ENCODE measurements at places on chromosomes 1 and 21.

DNA sequence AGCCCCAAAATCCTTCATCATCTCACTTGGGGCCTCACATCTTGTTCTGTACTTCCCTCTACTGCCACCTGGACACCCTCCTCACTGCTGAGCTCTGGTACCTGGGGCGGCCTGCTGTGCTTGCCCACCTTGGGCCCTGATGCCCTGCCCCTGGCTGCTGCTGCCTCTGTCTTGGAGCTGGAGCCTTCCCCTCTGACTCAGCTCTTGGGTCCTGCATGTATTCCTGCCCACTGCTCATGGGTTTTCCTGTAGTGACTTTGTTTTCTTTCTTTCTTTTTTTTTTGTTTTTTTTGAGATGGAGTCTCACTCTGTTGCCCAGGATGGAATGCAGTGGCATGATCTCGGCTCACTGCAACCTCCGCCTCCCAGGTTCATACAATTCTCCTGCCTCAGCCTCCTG, 37.5 kb downstream of the TRAPPC10 start:
- no peak for DNase-seq

GRCh38 chr1:230975636-230976035, 3.0 kb downstream of the TTC13 start:
- no peak for DNase-seq

DNA sequence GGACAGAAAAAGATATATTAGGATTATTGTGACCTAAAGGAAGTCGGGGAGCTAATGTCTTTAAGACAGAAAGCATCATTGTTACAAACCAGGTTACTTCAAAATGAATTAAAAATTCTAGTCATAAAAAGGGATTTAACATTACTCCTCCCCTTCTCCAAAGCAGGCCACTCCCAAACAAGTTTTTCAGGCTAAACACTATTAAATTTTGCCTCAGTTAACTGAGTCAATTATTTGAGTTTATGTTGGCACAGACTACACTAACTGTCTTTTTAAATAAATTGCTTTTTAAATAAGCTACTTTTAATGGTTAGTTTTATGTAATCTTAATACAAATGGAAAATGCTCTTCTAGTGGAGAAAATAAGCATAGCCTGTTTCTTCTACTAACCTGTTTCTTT, 395.0 kb upstream of the DUSP10 start:
- DNase-seq = no peak

DNA sequence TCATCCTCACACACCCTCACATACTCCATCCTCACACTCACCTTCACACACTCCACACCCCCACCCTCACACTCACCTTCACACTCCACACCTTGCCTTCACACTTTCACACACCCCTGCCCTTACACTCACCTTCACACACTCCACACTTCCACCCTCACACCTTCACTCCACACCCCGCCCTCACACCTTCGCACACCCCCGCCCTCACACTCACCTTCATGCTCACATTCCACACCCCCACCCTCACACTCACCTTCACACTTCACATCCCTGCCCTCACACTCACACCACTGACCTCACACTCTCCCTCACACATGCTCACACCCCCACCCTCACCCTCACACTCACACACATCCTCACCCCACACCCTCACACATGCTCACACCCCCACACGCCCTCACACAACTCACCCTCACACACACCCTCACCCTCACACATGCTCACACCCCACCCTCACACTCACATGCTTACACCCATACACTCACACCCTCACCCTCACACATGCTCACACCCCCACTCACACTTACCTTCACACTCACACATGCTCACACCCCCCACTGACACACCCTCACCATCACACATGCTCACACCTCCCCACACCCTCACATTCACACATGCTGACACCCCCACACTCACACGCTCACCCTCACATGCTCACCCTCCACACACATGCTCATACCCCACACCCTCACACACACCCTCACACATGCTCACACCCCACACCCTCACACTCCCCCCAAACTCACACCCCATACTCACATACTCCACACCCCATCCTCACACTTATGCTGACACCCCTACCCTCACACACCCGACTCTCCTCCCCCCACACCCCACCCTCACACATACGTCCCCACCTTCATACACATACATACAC, 44.5 kb upstream of the EDN2 start:
- DNase-seq = no peak

- no peak for DNase-seq
Observed at GRCh38 chr1:187949567-187949966, 1120.8 kb downstream of the PLA2G4A start.

GRCh38 chr1:24748191-24749121, 3.2 kb downstream of the CLIC4 start:
- DNase-seq = no peak

- no peak for DNase-seq
Observed at GRCh38 chr21:31460980-31461379, 116.9 kb upstream of the TIAM1 start.

DNA sequence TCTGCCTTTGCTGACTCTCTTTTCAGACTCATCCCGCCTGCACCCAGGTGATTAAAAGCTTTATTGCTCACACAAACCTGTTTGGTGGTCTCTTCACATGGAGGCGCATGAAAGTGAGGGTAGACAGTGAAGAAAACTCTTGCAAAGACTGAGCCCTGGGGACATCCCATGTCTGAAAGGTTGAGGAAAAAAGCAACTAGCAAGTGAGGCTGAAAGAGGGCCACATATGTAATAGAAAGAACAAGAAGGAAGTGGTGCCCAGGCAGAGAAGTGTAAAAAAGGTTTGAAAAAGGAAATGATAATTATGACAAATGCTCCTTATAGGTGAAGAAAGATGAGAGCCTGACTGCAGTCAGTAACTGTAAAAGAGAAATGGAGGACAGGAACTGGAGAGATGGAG, 115.9 kb upstream of the NEK7 start:
- DNase-seq = no peak

- DNase-seq = no peak
Observed at GRCh38 chr1:79262745-79263258, 256.3 kb upstream of the ADGRL4 start.

DNA sequence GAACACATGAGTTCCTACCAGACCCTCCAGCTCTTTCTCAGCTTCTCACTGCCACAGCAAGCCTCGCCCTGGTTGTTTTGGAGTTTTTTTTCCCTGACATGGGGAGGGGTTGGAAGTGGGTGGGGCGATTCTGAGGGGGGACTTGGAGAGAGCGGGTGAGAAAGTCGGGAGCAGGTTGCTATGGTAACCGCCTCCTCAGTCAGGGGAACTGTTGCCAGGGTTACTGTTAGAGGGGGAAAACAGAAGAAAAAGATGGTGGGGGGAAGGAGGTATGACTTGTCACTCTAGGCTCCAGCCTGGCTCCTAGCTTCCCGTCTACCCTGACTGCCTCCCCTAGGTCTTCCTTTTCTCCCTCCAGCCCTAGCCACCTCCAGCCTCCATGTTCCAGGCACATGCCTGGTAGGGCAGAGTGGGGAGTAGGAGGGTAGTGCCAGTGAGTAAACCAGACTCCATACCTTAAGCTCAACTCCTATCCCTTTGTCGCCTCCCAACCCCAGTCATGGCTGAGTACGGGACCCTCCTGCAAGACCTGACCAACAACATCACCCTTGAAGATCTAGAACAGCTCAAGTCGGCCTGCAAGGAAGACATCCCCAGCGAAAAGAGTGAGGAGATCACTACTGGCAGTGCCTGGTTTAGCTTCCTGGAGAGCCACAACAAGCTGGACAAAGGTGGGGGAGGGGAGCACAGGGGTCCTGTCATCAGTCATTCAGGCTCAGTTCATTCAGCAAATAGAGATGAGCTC, 6.0 kb downstream of the PEA15 start:
- no peak for DNase-seq

DNA sequence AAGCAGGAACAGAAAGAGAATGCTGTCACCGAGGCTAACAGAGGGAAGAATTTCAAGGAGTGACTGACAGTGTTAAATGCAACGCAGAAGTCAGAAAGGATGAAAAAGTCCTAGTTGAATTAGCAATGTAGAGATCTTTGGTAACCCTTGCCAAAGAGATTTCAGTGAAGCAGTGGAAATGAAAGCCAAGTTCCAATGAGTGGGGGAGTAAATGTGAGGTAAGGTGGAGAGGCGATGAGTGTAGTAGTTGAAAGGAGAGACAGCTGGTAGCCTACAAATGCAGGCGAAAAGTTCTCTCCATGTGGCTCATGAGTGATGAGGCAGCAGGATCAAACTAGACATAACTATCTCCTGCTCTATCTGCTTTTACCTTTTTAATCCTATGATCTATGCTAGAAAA, 74.6 kb upstream of the IPO9 start:
- no peak for DNase-seq

- peak; percentile 36 for DNase-seq
Observed at GRCh38 chr1:65265651-65266351, 43.5 kb upstream of the DNAJC6 start.

- no peak for DNase-seq
Observed at GRCh38 chr1:154133256-154133655, 21.6 kb downstream of the NUP210L start.

DNA sequence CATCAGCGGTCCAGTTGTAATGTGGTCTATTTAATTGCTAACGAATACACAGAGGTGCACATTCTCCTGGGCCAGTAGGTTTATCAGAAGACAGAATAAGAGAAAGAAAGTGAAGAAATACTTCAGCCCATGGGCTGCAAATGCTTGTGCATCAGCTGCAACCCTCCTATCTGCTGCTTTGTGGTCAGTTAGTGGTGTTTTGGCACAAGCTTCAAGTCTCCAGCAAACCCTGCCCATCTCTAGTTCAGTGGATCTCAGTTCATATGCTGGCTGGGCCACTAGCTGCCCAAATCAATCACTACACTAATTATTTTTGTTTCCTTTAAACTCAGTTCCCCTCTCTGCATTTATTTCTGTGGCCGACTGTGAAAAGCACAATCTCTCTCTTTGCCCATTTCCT, 124.2 kb downstream of the KCNJ6 start:
- no peak for DNase-seq

- no peak for DNase-seq
Observed at GRCh38 chr1:111980686-111981085, 8.8 kb downstream of the KCND3 start.

DNA sequence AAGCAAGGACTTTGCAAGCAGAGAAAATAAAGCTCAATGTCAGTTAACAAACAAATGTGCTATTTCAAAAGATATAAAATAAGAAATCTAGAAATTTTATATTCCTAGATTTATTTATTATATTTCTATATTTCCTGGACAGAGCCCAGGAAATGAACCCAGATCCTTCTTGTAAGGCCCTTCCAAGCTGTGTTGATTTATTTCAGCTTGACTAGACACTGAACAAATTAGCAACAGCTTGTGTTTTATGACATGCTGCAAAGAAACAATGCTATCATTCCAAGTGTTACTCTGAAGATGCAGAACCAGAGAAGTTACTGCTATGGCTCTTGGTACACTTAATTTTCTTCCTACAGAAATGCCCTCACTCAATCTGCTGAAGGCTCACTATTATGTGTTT, 6.2 kb downstream of the TGFBR3 start:
- no peak for DNase-seq

- no peak for DNase-seq
Observed at GRCh38 chr1:109800291-109800690, 36.6 kb upstream of the EPS8L3 start.

DNA sequence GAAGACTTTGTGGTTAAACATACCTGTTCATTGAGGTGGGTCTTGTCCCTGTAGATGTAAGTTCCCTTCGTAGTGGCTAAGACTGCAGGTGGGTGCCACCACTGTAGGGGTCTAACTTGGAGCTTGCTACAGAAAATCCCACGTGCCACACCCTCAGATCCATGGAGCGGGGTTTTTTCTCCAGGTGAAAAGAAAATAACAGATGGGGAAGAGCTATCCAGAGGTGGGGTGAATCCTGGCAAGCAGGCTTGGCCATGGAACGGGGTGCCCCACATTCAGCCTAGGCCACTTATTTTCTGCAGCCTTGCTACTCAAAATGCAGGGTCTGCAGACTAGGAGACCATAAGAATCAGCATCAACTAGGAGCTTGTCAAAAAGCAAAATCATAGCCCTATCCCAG, 24.0 kb downstream of the EXOC8 start:
- DNase-seq = no peak

GRCh38 chr1:18191481-18192155, 84.0 kb downstream of the IGSF21 start:
- no peak for DNase-seq

- DNase-seq = no peak
Observed at GRCh38 chr1:218664385-218665170, 319.4 kb downstream of the TGFB2 start.

DNA sequence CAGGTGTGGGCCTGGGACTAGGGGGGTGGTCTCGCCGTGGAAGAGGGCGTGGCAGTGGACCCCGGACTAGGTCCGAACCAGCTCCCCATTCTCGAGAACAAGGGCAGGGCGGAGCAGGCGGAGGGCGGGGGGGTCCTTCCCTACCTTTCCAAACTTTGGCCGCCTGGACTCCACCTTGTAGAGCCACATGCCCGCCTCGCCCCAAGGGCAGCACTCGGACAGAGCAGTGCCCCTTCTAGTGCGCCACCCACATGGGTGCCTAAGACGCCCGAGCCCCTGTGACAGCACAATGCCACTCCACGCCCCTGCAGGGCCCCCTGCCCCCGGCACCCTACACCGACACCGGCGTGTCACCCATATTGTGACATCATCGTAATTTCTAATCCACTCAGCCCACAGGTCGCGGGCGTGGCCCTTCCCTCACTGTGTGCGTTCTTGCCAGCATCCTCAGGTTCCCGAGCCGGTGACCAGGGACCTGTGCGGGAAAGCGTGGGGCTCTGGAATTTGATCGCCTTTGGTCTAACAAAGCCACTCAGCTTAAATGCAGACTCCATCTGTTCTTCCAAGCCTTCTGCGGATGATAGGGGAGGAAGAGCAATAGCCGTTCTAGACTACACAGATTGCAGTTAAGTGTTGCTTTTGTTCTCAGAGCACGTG, 553 bp upstream of the STMN1 start:
- peak; percentile 70 for DNase-seq

GRCh38 chr21:21606041-21606440, 607.8 kb downstream of the NCAM2 start:
- DNase-seq = no peak

DNA sequence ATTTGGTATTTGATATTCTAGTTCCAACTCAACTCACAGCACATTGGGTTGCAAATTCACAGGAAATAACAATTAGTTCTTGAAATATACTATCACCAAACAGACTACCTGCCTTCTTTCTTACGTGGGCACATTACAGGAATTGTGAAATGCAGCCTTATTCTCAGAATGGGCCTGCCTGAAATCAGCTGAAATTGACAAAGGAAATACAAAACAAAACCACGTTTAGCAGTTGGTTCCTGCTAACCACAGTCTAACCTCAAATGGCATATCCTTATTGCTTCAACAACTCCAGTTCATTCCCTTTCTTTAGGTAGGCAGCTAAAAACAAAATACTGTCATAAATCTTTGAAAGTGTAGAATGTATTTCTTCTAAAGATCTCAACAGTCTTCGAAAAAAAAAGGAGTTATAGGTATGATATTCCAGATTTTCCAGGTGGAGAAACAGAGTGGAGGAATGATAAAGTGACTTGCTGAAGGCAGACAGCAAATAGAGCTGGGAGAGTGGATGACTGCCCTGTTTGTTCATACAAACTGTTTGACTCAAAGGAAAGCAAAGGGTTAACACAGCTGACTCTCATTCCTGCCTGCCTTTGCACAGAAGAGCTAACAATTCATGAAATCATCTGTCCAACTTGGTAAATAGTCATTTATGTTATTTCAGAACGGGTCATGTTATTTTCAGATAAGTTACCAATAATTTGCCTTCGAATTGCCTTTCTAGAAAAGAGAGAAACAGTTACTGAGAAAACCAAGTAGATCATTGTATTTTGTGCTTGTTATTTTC, 1.6 kb upstream of the GREM2 start:
- DNase-seq = no peak

GRCh38 chr1:228147151-228147693, 2.5 kb upstream of the GJC2 start:
- no peak for DNase-seq

- no peak for DNase-seq
Observed at GRCh38 chr1:101365878-101366277, 129.1 kb downstream of the S1PR1 start.

All from NCI-H2107 (cell line).